ENCODE measurements at places on chromosomes 11 and 22. TPM values are rescaled to one million over a fixed set of nuclear protein-coding genes. Genes with fewer than 3 reads are reported as not detected.
A peak's percentile ranks its signal among the peaks of the same experiment; 100 is the strongest.

GRCh38 chr11:18264677-18265555 is 1.1 kb upstream of the SAA1 start:
- ATAC-seq = no peak

DNA sequence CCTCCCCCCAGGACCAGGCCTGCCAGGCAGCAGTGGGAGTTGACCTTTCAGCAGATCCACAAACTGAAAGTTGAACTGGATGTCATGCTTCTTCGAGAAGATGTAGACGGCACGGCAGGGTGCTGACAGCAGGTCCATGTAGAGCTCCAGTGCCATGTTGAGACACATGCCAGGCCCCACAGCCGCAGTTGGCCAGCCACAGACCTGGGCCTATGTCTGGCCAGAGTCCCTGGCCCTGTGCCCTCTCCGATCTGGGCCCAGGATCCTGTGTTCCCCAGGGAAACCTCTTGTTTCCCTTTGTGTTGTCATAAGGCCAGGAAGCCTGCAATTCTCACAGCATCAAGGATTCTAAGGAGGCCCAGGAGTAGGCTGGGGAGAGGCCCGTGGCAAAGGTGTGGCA is at the start of gene GSTT4:
Gene GSTT4, minus strand, starts transcription at position 253 of the 400 bp plus-strand sequence. Its CDS starts 97 bp downstream, at position 156.
- ATAC-seq = no peak

DNA sequence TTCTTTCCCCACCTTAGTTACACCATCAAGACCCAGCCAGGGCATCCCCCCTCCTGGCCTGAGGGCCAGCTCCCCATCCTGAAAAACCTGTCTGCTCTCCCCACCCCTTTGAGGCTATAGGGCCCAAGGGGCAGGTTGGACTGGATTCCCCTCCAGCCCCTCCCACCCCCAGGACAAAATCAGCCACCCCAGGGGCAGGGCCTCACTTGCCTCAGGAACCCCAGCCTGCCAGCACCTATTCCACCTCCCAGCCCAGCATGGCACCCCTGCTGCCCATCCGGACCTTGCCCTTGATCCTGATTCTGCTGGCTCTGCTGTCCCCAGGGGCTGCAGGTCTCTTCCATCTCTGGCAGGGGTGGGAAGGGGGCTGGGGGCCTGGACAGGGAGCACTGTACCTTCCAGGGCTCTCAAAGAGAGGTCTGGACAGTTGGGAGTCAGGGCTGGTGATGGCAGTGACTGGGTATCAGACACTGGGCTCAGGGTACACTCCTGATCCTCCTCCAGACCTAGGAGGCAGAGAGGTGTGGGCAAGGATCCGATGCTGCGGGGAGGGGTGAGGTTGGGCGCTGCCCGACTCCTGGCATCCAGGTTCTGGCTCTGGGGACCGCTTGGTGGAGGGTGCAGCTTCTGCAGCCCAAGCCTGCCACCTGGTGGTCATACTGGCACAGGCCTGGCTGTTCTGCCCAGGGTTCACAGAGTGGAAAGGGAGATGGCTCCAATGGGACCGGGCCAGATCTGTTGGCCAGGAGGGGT is at the start of gene UPK2:
Gene UPK2, plus strand, starts transcription at position 205 of the 753 bp plus-strand sequence. Its CDS starts 53 bp downstream, at position 258.
- ATAC-seq = peak; percentile 99

DNA sequence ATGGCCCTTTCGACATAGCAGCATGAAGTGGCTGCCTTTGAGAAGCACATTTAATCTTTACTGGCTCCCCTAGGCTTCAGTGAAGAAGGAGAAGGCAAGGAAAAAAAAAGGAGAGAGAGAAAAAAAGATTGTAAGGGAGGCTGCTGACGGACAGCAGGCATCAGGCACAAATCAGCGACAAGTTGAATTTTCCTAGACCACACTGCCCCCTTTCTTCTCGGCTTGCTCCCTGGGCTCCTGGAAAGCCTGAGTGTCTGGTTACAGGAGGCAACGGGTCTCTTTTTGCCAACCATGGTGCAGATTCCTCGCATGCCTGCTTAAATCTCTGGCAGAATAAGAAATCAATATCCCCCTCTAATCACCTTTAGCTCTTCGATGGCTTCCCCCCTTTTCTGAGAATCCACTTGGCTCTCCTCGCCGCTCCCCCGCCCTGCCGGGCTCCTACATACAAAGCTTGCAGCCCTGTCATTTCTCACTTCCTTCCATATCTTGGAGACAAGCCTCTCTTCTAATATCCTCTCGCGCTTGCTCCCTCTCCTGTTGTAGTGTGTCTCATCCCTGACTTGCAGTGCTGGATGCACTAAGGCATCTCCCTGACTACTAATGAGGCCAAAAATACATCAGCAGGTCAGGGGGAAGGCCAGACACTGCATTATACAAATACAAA is 14.3 kb downstream of the BLID start:
- no peak for ATAC-seq

DNA sequence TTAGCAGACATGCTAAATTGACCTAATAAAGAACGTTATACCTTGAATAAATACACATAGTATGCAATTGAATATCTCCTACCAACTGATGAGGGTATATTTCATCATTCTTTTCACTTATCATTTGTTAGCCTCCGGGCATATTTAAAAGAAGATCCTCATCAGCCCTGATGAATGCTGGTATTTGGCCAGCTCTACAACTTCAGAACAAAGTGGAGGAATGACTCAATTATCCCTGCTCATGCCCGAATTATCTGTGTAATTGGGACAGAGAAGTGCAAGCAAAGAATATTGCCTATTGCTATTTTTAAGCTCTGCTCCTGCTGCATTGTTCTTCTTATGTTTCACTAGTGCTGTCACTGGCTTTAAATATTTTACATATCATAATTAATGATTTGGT is 622.1 kb downstream of the METTL15 start:
- ATAC-seq = no peak

DNA sequence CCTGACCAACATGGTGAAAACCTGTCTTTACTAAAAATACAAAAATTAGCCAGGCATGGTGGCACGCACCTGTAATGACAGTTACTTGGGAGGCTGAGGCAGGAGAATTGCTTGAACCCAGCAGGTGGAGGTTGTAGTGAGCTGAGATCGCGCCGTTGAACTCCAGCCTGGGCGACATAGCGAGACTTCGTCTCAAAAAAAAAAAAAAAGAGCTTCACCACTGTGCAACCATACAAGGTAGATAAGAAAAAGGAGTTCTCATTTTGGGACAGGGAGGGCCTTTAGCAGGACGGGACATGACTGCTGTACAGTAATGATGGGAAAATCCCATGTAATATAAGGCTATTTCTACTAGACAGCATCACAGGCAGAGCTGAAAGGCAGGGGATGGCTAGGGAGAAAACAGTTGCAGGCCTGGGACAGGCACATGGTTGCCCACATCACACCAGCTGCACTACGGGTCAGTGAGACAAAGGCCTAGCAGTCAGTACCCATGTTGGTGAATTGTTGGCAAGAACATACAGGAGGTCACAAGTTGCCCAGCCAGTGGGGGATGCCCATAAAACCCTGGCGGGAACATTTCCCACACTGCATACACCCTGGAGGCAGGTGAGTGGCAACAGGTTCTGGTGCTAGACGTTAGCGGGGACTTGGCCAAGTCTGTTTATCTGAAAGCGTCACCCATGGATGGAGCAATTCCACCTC is 5.4 kb downstream of the TANGO2 start:
- no peak for ATAC-seq

- no peak for ATAC-seq
These were observed 13.9 kb downstream of the SLC25A17 start for GRCh38 chr22:40805239-40805638.

- no peak for ATAC-seq
These were observed 53.4 kb downstream of the SCGB1A1 start for GRCh38 chr11:62472063-62472884.

DNA sequence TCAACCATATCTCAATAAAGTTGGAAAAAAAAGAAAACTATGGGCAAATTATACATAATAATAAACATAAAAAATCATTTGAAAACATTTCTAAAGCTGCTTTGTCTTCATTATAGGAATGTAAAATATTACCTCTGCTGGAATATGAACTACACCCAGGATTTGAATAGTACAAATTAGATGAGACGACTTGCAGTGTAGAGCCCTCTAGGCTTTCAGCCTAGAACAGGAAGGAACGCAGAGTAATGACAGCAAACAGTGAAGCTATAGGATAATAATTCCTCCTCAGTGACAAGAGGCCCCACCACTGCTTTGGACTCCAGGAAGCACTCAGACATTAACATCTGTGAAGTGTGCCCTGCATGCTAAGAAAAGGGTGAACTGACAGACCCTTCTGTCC is 7.7 kb downstream of the OR2AG1 start:
- no peak for ATAC-seq

DNA sequence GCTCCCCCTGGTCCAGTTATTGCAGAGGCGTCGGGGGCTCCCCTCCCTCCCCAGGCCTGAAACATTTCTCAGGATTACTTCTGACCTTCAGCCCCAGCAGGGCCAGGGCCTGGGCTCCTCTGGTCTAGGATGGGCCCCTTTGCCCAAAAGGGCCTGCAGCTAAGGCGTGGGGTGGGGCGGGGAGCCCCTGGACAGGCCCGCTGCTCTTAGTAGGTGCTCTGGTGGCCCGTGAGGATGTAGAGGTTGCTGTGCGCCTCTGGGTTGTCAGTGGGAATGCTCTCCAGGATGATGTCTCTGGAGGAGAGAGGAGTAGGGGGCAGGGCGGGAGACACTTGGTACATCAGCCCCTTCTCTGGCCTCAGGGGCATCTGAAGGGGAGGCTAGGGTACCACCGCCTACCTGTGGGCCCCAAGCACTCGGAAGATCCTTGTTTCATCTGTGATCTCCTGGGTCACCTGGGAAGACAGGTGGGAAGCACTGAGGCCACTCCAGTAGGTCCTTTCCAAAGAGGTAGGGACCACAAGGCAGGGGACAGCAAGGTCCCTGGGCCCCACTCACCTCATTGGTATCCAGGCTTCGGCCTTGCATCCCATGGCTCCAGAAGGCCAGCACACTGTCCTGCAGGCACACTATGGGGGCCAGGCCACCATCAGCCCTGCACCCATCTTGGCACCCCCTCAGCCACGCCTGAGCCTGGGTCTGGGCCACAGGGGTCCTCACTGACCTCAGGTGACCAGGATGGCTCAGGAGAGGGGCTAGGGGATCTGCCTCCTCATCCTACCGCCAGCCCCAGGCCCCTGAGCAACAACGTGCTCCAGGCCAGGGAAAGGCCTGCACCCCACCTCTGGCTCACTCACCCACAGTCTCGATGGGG is 11.2 kb upstream of the SF1 start:
- ATAC-seq = no peak

GRCh38 chr22:48594016-48594756 is 1233.5 kb downstream of the BRD1 start:
- ATAC-seq = no peak

GRCh38 chr11:7637447-7638157 is 35.7 kb downstream of the CYB5R2 start:
- no peak for ATAC-seq

Gene STX3
- total RNA-seq = 9.5 TPM

Gene CABP2
- total RNA-seq = not detected

Gene GAL3ST3
- 0.45 TPM for total RNA-seq

Gene WNT11
- not detected for total RNA-seq

Gene ASPHD2
- 20.2 TPM for total RNA-seq

Gene ARHGAP20
- not detected for total RNA-seq

Gene OR5M3
- not detected for total RNA-seq

Gene TRIM48
- total RNA-seq = not detected

Gene KCNJ1
- total RNA-seq = not detected

Gene ENTHD1
- total RNA-seq = 0.58 TPM

Gene TTC12
- total RNA-seq = 8.5 TPM

Gene PRAME
- not detected for total RNA-seq

Gene P4HA3
- not detected for total RNA-seq
